ENCODE measurements at places on chromosomes 6 and 20.

DNA sequence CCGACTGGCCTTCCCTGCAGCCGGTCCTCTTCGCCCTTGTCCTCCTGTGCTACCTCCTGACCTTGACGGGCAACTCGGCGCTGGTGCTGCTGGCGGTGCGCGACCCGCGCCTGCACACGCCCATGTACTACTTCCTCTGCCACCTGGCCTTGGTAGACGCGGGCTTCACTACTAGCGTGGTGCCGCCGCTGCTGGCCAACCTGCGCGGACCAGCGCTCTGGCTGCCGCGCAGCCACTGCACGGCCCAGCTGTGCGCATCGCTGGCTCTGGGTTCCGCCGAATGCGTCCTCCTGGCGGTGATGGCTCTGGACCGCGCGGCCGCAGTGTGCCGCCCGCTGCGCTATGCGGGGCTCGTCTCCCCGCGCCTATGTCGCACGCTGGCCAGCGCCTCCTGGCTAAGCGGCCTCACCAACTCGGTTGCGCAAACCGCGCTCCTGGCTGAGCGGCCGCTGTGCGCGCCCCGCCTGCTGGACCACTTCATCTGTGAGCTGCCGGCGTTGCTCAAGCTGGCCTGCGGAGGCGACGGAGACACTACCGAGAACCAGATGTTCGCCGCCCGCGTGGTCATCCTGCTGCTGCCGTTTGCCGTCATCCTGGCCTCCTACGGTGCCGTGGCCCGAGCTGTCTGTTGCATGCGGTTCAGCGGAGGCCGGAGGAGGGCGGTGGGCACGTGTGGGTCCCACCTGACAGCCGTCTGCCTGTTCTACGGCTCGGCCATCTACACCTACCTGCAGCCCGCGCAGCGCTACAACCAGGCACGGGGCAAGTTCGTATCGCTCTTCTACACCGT, 6.1 kb downstream of the UBD start:
- DNase-seq, result peak; percentile 64

DNA sequence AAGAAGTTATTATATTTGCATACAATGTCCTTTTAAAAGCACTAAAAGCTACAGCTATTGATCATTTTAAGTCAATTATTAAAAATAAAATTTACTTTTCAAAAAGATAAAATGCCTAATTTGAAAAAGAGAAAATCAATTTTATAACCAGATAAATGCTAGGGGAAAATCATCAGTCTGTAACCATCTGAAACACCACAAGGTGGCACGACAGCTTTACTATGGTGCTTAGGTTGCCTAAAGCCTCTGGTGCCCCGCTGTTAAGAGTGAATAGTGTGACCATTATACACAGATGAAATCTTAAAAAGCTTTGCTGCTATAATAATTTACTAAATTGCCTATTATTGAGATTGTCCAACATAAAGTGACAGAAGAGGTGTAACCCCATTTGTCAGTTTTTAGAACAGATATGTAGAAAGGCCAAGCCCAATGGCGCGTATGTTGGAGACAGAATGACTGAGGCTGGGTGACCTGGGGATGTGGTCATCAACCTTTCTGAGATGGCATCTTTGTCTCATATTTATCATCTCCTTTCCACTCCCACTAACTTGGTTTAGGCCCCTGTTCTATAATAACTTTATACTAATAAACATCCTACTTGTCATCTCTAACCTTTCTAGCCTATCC, 100.8 kb downstream of the MOXD1 start:
- peak; percentile 80 for DNase-seq

DNA sequence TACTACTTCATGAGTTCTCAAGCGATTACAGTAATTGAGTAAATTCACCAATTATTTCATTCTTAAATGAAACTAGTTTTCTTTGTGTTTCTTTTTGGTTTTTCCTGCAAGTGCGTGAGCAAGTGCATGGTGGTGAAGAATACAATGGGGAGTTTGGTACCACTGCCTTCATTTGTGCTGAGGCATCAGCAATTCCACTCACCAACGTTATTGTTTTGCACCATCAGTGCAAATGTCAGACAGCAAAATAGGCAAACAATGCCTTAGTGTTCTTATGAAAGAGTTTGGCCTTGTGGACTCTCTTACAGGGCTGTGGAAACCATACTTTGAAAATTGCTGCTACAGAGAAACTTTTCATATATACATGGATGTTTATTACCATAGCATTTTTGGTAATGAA, 8.2 kb downstream of the CDH26 start:
- DNase-seq, result no peak

DNA sequence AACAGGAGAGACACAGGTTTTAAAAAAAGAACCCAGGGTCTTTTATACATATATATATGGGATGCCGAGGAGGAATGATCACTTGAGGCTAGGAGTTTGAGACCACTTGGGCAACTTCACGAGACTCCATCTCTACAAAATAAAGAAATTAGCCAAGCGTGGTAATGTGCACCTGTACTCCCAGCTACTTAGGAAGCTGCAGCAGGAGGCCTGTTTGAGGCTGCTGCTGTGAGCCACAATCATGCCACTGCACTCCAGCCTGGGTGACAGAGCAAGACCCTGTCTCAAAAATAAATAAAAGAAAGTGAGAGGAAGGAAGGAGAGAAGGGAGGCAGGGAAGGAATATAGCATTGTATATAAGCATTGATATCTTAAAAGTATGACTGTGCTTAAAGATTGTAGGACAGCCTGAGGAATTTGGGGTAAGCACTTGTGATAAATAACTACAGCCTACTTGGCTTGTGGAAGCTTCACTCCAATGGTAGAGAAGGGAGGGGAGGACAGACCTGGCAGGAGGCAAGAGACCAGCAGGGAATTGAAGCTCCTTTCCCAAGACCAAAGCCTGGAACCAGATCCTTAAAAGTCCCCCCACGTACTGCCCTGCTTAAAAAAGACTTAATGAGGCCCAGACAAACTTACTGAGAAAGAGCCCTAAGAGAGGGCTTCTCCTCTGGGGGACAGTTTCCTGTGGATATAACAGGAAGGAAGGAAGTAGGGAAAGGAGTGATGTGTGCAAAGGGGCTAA, 2.5 kb upstream of the SNTA1 start:
- no peak for DNase-seq

DNA sequence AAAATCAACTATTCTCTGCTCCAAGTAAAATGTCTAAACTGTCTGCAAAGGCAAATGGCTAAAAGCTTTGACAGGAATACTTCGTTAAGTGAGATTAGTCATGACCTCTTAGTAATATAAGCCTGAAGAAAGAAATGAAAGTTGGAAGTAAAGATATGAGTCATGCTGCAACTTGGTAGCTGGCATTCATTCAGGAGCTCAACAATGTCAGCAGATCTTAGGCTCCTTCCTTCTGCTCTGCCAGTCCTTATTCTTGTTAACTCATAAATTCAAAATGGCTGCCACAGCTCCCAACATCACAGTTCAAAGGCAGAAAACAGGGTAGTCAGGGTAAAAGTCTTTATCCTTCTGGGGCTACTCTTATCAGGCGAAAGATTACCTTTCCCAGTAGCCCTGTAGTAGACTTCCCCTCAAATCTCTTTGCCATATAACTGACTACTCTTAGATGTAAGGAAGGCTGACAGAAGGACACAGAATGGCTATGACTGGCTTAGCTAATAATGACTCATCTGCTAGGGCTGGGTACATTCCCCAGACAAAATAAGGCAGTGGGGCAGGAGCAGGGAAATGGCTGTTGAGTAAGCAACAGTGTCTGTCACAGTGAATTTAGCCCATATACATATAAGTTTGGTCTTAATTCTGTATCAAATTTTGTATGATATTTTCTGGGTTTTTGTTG, 24.4 kb upstream of the C6orf62 start:
- DNase-seq, result peak; percentile 98
